ENCODE measurements at places on chromosomes 1 and 21.

GRCh38 chr1:184622136-184622823 lies 132.4 kb downstream of the EDEM3 start:
- peak; percentile 69 for DNase-seq

- DNase-seq, result no peak
Measured at GRCh38 chr1:111358964-111359363, 68.3 kb downstream of the CHIA start.

GRCh38 chr21:29074007-29074376 lies 544 bp upstream of the CCT8 start:
- no peak for DNase-seq

DNA sequence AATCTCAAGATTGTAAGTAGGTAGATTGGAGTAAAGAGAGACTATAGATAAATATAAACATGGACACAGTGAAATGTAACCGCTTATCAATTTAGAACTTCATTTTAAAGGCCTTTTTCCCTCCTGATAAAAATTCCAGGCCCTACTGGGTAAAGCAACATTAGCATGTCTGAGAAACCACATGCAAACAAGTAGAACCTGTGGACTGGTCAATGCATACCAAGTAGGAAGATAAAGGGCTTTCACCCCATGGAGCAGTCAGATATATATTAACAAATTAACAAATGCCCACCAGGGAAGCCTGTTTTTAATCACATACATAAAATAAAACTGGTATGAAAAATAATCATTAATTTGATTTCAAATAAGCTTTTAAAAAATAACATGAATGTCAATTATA lies 8.1 kb downstream of the DPH5 start:
- no peak for DNase-seq

DNA sequence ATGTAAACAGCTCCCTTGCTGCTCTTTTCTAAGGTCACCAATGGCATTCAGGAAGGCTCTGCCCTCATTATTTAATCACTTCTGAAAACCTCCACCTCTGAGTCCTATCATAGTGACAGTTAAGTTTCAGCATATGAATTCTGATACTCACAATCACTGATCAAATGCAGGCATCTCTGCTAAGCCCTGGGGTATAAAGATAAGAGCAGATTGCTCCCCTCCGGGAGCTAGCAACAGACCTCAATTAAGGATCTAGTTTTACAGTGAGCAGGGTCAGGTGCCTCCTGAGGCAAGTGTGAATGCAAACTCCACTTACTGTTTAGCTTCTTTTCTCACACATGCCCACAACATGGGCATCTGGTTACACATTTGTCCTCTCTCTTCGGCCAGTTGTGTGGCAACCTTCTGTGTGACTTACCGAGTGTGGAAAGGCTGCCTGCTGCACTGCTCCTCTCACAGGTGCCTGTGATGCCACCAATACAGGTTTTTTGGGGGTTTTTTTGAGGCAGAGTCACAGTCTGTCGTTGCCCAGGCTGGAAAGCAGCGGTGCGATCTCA lies 15.0 kb downstream of the IL10RB start:
- no peak for DNase-seq

- no peak for DNase-seq
Measured at GRCh38 chr1:199109160-199109559, 470.3 kb downstream of the PTPRC start.

DNA sequence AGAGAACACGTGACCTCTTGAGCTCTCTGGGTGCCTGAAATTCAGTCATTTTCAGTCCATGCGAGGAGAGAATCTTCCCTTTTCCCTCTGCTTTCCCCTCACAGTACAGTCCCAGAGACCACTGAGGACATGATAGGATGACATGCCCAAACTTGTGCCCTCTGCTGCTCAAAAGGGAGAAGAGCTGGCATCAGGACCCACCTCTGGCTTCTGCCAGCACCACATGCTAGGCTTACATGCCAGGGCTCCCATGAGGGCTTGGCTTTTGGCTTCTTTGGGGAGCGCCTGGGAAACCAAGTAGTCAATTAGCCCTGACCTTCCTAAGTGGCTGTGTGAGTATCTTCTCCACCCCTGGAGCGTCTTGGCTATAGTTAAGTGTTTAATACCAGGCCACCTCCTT lies 13.8 kb upstream of the KCNQ4 start:
- no peak for DNase-seq

- peak; percentile 66 for DNase-seq
Measured at GRCh38 chr1:77030401-77031105, 163.3 kb downstream of the ST6GALNAC5 start.

DNA sequence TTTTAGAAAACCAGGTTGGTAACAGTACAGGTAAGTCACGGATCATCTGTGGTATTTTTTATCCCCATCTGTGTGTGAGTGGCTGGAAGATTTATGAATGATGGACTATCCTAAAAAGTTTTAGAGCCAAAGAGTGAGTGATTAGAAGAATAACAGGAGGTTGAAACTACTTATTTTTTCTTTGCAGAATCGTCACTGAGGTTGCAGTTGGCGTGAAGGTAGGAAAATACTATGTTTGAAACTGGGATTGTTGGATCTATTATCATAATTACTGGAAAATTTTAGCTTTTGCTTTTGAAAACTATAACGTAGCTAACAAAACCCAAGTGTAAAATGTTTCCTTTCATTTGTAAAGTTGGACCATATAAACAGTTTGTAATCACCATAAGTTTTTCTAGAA lies 1.8 kb downstream of the PTBP2 start:
- DNase-seq, result no peak

DNA sequence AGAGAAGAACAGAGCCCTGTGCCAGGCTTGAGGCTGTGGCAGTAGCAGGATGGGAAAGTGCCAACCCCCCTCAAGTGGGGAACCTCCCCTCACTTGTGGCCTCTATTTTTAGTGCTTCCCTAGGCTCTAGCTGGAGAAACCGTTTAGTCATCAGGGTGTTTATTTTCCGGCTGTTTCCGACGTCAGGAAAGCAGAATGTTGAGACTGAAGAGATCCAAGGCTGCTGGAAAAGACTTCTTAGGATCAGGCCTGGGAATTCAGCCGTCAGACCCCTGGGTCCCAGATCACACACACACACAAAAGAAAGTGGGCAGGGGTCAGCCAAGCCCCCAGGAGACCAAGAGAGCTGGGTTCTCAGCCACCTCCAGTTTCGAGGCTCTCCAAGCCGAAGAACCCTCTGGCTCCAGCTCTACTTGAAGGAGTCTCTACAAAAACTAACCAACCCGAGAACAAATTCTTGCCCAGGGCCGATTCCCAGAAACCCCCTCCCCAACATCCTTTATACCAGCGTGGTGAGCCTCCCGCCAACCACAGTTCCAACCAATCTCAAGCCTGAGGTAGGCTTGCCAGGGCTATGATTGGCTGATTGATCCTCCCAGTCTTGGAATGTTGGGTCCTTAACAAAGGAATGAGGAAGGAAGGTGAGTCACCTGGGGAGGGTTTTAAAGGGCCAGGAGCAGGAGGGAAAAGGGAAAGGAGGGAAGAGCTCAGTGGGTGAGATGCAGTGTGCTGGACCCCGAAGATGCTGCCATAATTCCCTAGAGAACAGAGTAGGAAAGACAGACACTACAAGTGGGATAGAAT lies 2.5 kb upstream of the MEF2D start:
- DNase-seq, result peak; percentile 96

- peak; percentile 81 for DNase-seq
Measured at GRCh38 chr1:39205102-39205780, 746 bp downstream of the MACF1 start.

DNA sequence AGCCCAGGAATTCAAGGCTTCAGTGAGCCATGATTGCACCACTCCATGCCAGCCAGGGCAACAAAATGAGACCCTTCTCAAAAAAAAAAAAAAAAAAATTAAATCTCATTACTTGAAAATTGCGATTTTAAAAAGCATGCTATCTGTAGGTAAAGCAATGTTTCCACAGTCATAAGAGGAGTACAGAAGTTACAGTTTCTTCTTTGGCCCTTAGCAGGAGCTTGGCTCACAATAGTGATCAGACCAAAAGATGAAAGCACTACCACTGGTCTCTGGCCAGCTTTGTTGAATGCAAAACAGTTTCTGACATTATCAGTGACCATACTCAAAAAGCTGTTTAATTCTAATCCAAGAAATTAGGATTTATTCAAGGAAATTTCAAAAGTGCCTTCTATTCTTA lies 31.2 kb downstream of the VAV3 start:
- DNase-seq, result no peak

All from fibroblast of lung (primary cell).